ENCODE measurements at places on chromosomes 16 and 17. TPM values are rescaled to one million over a fixed set of nuclear protein-coding genes. Genes with fewer than 3 reads are reported as not detected.
A peak's percentile ranks its signal among the peaks of the same experiment; 100 is the strongest.

GRCh38 chr17:35243561-35244340 lies 879 bp downstream of the SLFN5 start:
- peak overlapping the region; percentile 95 for H3K4me3 ChIP-seq
- H3K4me1 ChIP-seq, result peaks cover 8% of the 10 kb centered on the region
- H3K27ac ChIP-seq, result no peak overlapping the region
- peak; percentile 77 for DNase-seq
- H3K27me3 ChIP-seq, result no peaks in the 10 kb centered on the region

Gene CX3CL1
- total RNA-seq, result 0.82 TPM

DNA sequence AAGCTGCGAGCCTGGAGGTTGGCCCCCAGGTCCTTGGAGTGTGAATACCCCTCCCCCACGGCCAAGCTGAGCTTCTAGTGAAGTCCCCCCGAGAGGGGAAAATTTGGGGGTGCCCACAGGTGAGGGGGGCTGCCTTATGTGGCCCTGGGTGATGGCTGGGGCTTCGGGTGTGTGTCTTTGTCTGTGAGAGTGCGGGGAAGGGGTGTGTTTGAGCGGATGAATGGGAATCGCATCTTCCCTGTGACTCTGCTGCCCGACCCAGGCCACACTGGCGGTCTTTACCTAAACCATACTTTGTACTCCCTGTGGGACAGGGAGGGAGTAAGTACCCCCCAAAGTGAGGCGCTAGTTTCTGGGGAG lies 1.3 kb downstream of the SBK1 start:
- H3K4me1 ChIP-seq, result peaks cover 9% of the 10 kb centered on the region
- DNase-seq, result no peak
- peak overlapping the region; percentile 94 for H3K4me3 ChIP-seq
- H3K27ac ChIP-seq, result peak overlapping the region; percentile 93
- peaks cover 6% of the 10 kb centered on the region for H3K36me3 ChIP-seq

- H3K27ac ChIP-seq, result no peak overlapping the region
- peak; percentile 60 for DNase-seq
- no peak overlapping the region for H3K4me3 ChIP-seq
- H3K4me1 ChIP-seq, result peaks cover 3% of the 10 kb centered on the region
- H3K36me3 ChIP-seq, result no peaks in the 10 kb centered on the region
Measured at GRCh38 chr17:79919164-79919585, 79.9 kb upstream of the CBX4 start.

DNA sequence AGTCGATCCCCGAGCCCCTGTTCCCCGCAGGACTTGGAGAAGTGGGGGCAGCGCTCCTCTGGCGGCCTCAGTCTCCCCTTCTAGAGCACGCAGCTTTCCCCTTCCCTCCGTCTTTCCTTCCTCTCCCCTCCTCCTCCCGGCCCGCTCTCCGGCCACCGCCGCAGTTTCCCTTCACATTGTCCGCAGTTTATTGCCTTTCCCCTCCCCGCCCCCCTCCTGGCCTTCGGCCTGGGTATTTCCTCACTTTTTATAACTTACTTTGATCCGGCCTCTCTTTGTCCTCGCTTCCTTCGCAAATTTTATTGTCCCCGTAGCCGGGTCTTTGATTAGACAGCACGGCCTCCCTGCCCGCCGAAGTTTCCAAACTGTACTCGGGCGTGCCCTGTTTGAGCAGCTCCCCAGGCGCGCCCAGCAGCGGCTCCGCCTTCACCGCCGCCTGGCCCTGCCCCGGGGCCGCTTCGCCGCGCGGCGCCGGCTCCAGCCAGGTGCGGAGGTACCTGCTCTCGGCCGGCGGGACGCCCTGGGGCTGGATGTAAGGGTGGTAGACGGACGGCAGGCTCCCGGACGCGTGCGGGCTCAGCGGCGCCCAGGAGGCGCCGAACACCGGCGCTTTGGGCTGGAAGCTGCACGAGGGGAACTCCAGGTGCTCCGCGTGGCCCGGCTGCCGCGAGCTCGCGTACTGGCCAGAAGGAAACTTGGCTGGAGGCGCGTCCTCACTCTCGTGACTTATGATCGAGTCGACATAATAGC lies 488 bp downstream of the HOXB9 start:
- no peaks in the 10 kb centered on the region for H3K36me3 ChIP-seq
- peaks cover 100% of the 10 kb centered on the region for H3K27me3 ChIP-seq
- DNase-seq, result peak; percentile 91
- peak overlapping the region; percentile 68 for H3K4me3 ChIP-seq
- H3K27ac ChIP-seq, result peak overlapping the region; percentile 37

DNA sequence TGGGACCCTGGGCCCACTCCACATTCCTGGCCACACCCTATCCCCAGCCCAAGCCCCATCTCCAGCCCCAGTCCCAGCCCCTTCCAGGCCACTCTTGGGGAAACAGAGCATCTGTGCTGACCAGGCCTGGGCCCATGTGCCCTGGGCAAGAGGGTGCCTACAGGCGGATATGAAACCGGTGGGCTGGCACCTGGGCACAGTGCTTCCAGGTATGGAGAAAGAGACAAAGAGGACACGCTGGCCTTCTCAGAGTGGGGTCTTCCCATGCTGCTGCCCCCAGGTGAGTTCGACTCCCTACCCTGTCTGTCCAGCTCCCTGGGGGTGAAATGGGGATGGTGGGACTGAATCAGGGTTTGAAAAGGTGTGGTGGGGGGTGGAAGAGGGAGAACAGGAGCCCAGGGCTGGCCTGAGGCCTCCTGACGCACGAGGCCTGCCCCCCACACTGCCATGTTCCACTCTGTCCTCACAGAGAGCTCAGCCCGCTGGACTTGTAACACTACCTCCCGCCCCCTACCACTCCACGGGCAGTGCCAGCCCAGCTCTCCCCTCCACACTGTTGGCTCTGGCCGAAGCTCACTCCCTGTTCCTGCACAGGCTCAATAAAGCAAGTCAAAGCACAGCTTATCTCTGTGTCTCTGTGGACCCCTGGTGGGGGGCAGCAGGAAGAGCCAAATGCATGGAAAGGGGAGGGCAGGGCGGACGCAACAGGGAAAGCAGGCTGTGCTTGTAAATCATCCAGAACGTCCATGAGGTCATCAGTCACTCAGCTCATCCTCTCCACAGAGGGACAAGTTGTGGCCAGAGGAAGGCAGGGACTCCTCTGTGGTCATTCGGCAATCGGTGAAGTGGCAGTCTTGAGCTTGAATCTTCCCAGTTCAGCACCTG lies 71.1 kb upstream of the TMEM97 start:
- no peaks in the 10 kb centered on the region for H3K4me1 ChIP-seq
- no peak overlapping the region for H3K4me3 ChIP-seq
- H3K27me3 ChIP-seq, result no peaks in the 10 kb centered on the region
- H3K36me3 ChIP-seq, result no peaks in the 10 kb centered on the region

GRCh38 chr17:65920996-65921395 lies 270.9 kb downstream of the CEP112 start:
- no peak for DNase-seq
- H3K27me3 ChIP-seq, result no peaks in the 10 kb centered on the region
- H3K4me3 ChIP-seq, result peak overlapping the region; percentile 16
- no peak overlapping the region for H3K27ac ChIP-seq
- H3K36me3 ChIP-seq, result peaks cover under 1% of the 10 kb centered on the region

Gene TPSD1
- total RNA-seq, result not detected

DNA sequence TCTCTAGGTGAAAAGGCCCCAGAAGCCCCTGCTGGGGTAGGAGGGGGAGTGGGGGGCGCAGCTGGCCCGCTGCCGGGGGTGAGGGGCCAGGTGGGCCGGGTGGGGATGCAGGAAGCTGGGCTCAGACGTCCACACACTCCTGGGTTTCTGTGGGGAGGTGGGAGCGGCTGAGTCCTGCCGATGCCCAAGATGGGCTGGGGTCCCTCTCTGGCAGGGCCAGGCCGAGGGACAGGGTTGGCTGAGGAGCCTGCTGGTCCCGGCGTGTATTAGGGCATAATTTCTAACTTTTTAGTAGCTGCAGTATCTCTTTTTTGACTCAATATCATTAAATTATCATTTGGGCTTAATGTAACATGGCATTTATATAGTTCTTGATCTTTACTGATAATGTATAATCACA lies 121.4 kb upstream of the CORO6 start:
- no peaks in the 10 kb centered on the region for H3K27me3 ChIP-seq
- no peaks in the 10 kb centered on the region for H3K36me3 ChIP-seq
- no peak overlapping the region for H3K4me3 ChIP-seq
- DNase-seq, result no peak
- H3K27ac ChIP-seq, result no peak overlapping the region

Gene TBC1D3
- 0.18 TPM for total RNA-seq

Gene GID4
- 20.1 TPM for total RNA-seq

Gene ZG16
- not detected for total RNA-seq

Gene MYH8
- total RNA-seq, result not detected

DNA sequence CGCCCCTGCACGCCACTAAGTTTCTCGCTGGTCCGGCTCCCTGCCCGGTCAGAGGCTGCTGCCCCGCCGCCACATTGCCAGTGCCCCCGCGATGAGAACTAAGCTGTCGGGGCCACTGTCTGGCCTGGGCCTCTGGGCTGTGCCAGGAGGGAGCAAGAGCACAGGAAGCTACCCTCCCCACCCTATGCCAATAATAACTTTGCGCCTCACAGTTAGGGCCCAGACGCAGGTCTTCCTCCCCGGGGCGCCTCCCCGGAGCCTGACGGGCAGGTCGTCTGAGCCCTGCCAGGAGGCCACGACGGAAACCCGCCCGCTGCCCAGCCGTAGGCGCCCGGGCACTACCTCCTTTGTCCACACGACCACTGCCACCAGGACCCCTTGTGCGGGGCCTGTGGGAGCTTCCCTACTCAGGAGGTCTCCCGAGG lies 1.5 kb downstream of the ZFPM1 start:
- peaks cover 26% of the 10 kb centered on the region for H3K27me3 ChIP-seq
- peak overlapping the region; percentile 87 for H3K4me3 ChIP-seq
- no peak overlapping the region for H3K27ac ChIP-seq
- peak; percentile 72 for DNase-seq

GRCh38 chr16:14151256-14152030 lies 80.3 kb downstream of the MRTFB start:
- no peak overlapping the region for H3K4me3 ChIP-seq
- no peaks in the 10 kb centered on the region for H3K4me1 ChIP-seq
- peaks cover 16% of the 10 kb centered on the region for H3K36me3 ChIP-seq
- no peaks in the 10 kb centered on the region for H3K27me3 ChIP-seq

Gene RAB40B
- 1.0 TPM for total RNA-seq

GRCh38 chr17:79398441-79398840 lies 212.4 kb downstream of the RBFOX3 start:
- peaks cover 26% of the 10 kb centered on the region for H3K27me3 ChIP-seq
- no peak overlapping the region for H3K4me3 ChIP-seq
- no peaks in the 10 kb centered on the region for H3K36me3 ChIP-seq
- H3K4me1 ChIP-seq, result no peaks in the 10 kb centered on the region
- H3K27ac ChIP-seq, result no peak overlapping the region
- no peak for DNase-seq

DNA sequence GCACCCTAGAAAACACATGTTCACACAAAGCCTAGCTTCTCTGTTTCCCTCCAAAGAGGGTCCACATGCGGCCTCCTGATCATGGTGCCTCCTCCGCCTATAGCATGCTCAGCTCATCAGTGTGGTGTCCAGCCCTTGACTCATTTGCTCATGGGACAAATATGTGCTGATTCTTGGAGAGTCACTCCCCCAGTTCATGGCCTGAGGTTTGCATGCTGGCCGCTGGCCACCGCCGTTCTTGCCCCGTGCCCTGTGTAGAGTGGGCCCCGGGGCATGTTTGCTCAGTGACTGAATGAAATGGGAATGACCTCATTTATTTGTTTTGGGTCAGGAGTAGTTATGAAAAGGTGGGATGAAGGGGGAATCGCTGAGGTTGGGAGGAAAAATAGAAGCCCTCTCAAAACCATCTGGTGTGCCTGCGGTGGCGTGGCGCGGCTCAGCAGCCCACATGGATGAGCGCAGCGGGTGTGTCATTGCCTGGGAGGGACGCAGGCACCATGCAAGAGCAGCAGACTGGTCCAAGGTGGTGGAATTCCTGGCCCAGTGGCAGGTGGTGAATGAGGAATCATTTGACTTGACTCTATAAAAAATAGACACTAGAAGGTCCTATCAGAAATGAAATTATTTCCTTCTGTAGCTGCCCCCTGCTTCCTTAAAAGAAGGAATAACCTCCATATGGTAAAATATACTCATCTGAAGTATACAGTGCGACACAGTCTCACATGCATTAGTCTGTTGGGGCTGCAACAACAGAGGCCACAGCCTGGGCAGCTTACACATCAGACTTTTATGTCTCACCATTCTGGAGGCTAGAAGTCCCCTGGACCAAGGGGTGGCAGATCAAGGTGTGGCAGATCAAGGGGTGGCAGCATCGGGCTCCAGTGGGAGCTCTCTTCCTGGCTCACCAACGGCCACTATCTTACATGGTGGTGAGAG lies 31.7 kb downstream of the CRISPLD2 start:
- no peak overlapping the region for H3K27ac ChIP-seq
- peaks cover 6% of the 10 kb centered on the region for H3K27me3 ChIP-seq
- no peaks in the 10 kb centered on the region for H3K36me3 ChIP-seq
- H3K4me1 ChIP-seq, result no peaks in the 10 kb centered on the region

GRCh38 chr17:77506371-77506991 lies 365.7 kb downstream of the SEC14L1 start:
- no peaks in the 10 kb centered on the region for H3K4me1 ChIP-seq
- no peaks in the 10 kb centered on the region for H3K27me3 ChIP-seq
- DNase-seq, result peak; percentile 54

DNA sequence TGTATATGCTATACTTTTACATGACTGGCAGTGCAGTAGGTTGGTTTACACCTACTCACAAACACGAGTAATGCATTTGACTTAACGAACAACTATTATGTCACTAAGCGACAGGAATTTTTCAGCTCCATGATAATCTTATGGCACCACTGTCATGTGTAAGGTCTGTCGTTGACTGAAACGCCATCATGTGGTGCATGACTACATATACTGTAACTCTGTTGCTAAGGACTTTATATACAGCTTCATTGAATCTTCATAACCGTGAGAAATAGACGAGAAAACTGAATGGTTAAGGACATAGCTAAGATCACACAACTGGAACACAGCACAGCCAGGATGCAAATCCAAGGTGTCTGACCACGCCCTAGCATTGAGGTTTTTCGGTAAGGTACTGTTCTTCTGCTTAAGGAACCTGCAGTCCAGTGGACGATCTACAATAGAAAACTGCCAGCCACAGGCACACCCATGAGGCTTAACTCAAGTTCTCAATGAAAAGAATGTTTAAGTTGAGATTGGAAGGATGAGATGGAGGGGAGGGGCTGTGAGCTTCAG lies 3.3 kb downstream of the CFAP20 start:
- H3K36me3 ChIP-seq, result peaks cover 4% of the 10 kb centered on the region
- no peaks in the 10 kb centered on the region for H3K27me3 ChIP-seq
- no peak overlapping the region for H3K4me3 ChIP-seq
- no peak overlapping the region for H3K27ac ChIP-seq
- peaks cover 14% of the 10 kb centered on the region for H3K4me1 ChIP-seq

GRCh38 chr17:74089869-74090464 lies 113.5 kb upstream of the RPL38 start:
- H3K36me3 ChIP-seq, result no peaks in the 10 kb centered on the region
- no peaks in the 10 kb centered on the region for H3K4me1 ChIP-seq
